ENCODE measurements at places on chromosomes 1 and 21.

DNA sequence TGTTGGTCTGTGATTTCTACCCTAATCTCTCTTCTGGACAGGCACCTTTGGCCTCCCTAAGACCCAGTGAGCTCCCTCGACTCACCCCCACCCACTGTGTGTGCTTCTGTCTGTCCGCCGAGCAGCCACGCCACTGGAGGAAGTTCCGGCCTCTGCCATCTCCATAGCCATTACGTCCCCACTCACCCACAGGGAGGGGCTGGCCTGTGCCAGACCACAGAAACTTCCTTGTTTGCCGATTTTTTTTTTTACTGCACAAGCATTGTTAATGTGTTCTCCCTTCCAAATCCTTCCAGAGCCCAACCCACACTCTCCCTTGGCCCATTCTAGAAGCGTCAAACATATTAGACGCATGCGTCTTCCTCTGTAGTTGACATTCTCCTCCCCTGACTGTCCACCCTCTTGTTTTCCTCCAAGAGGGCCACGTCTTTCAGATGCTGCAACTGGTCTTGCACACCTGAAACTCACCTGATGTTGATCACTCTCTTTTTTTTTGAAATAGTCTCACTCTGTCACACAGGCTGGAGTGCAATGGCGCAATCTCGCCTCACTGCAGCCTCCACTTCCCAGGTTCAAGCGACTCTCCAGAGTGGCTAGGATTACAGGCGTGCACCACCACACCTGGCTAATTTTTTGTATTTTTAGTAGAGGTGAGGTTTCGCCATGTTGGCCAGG lies 72.3 kb downstream of the EVA1C start:
- DNase-seq, result no peak
- no peaks in the 10 kb centered on the region for H3K4me1 ChIP-seq
- H3K27me3 ChIP-seq, result no peaks in the 10 kb centered on the region
- peaks cover 15% of the 10 kb centered on the region for H3K36me3 ChIP-seq
- H3K4me3 ChIP-seq, result no peak overlapping the region
- H3K27ac ChIP-seq, result no peak overlapping the region

GRCh38 chr1:154328318-154329151 lies 3.2 kb downstream of the ATP8B2 start:
- peak overlapping the region; percentile 80 for H3K4me3 ChIP-seq
- H3K27me3 ChIP-seq, result no peaks in the 10 kb centered on the region
- peaks cover 15% of the 10 kb centered on the region for H3K36me3 ChIP-seq
- peaks cover 44% of the 10 kb centered on the region for H3K4me1 ChIP-seq
- H3K27ac ChIP-seq, result peak overlapping the region; percentile 92

- no peak for DNase-seq
- no peak overlapping the region for H3K4me3 ChIP-seq
- no peaks in the 10 kb centered on the region for H3K36me3 ChIP-seq
- peaks cover 12% of the 10 kb centered on the region for H3K4me1 ChIP-seq
- no peaks in the 10 kb centered on the region for H3K27me3 ChIP-seq
Observed at GRCh38 chr1:78830321-78830720, 176.2 kb downstream of the ADGRL4 start.

DNA sequence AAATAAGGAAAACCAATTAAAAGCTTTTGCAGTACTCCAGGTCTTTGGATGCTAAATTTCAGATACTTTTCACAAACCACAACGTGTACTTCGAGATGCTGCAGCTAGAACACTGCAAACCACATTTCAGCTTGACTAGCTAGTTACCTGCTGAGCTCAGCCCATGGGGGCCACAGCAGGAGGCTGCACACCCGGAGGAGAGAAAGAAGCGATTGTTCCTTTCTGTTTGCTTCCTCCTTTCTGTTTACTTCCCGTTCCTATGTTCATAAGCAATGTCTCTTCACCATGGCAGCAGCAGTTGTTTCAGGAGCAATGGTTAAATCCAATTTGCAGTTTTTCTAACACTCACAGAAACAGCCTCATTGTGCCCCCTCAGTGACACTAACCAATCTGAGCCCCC lies 225.6 kb upstream of the FGGY start:
- peak overlapping the region; percentile 80 for H3K27ac ChIP-seq
- H3K4me3 ChIP-seq, result peak overlapping the region; percentile 3
- H3K27me3 ChIP-seq, result no peaks in the 10 kb centered on the region
- H3K36me3 ChIP-seq, result peaks cover 3% of the 10 kb centered on the region
- DNase-seq, result no peak

DNA sequence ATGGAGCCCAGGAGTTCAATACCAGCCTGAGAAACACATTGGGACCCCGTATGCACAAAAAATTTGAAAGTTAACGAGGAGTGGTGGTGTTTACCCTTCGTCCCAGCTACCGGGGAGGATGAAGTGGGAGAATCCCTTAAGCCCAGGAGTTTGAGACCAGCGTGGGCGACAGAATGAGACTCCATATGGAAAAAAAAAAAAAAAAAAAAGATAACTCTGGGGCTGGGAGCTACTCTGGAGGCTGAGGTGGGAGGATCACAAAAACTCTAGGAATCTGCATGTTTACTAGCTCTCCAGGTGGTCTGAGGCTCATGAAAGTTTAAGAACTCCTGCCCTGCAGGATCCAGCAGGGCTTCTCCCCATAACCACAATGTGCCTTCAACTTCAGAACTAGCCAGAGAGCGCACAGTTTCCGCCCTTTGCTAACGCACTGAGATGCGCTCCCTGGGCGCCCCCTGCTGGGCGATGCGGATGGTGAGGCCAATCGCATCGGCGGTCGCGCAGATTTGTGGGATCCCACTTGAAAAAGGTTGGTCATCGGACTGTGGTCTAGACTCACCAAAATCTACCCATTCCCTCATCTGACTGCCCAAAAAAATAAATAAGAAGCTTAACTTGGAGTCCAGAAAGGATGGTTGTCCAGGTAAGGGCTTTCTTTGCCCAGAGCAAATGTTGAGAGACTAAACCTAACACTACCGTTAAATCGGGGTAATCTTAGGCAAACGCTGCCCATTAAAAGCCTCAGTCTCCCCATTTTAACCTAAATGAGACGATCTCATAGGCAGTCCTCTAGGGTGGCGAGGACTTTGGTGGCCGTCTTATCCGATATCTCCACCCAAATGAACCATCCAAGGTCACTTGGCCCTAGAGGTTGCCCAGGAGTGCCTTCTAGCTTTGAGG lies 8.8 kb downstream of the ZNF683 start:
- no peaks in the 10 kb centered on the region for H3K36me3 ChIP-seq
- no peak overlapping the region for H3K27ac ChIP-seq
- H3K27me3 ChIP-seq, result peaks cover 16% of the 10 kb centered on the region
- H3K4me1 ChIP-seq, result peaks cover 27% of the 10 kb centered on the region
- peak; percentile 84 for DNase-seq
- no peak overlapping the region for H3K4me3 ChIP-seq

DNA sequence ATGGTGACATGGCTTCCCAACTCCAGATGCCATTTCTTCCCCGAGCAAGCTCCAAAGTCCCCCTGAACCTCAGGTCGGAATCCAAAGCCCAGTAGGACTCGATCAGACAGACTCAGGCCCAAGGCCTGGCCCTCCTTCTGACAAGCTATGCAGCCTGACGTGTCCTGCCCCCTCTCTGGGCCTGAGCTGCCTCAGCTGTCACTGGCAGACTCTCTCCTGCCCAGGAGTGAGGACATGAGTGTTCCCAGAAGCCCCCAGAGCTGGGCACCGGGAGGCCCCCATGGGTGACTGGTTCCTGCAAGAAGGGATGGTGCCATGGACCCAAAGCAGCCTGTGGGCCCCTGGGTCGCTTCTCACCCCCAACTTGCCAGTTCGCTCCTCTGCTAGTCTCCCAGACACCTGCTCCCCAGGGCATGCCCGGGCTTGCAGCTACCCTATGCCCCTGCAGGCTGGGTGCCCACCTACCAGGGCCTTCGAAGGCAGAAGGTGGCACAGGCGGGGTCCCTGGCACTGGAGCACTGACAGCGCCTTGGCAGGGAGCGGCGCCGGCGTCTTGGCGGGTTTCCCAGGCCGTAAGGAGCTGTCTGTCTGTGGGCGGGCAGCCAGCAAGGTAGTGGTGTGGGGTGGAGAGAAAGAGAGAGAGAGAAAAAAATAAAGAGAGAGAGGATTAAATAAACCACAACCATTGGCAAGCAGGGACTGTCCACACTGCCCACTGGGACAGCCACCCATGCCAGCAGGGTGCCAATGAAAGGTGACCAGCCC lies 2.3 kb downstream of the EDN2 start:
- H3K27ac ChIP-seq, result no peak overlapping the region
- DNase-seq, result no peak
- no peak overlapping the region for H3K4me3 ChIP-seq
- H3K4me1 ChIP-seq, result peaks cover 6% of the 10 kb centered on the region
- peaks cover 14% of the 10 kb centered on the region for H3K27me3 ChIP-seq

DNA sequence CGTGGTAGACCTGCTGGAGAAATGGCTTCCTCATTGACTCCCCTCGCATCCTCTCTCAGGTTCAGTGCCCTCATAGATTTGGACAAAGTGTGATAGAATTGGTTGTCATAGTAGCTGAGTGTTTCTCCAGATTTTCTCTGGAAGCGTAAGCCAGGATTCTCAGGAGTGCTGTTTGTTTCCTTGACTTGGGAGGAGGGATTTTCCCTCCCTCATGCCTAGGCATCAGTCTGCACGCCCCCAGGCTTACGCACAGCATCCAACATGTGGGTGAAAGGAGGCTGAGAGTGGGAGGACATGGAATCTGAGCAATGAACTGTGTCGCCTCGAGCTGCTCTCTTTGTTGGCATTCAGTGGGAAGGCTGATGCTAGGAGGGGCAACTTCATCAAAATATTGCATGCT lies 503.5 kb downstream of the LTN1 start:
- no peaks in the 10 kb centered on the region for H3K27me3 ChIP-seq
- no peak overlapping the region for H3K4me3 ChIP-seq
- no peak overlapping the region for H3K27ac ChIP-seq
- H3K36me3 ChIP-seq, result no peaks in the 10 kb centered on the region

DNA sequence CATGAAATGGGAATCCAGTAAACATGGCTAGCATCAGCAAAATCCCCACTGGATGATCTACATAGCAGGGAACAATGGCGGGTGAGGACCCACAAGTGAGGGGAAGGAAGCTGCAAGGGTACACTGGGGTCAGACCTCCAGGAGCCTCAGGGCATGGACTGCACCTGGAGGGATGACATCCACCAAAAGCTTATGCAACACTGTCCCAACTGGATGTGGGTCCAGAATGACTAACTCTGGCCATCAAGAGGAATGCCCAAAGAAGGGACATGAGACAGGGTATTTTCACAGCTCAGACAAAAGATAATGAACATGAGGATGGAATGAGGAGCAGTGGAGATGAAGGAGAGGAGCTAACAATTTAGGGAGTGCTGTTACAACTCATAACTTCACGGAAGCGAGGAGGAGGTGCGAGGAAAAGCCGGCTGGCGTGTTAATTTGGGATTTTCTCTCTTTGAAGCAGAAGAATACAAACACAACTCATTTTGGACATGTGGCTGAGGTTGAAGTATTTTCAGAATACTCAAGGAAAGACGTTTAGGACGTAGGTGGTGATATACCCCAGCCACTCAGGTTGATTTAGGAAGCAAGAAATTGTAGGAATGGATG lies 5.7 kb downstream of the HLCS start:
- peaks cover 13% of the 10 kb centered on the region for H3K4me1 ChIP-seq
- H3K4me3 ChIP-seq, result no peak overlapping the region
- H3K36me3 ChIP-seq, result peaks cover 19% of the 10 kb centered on the region
- DNase-seq, result no peak
- H3K27me3 ChIP-seq, result no peaks in the 10 kb centered on the region
- H3K27ac ChIP-seq, result no peak overlapping the region

Data from activated naive CD8-positive, alpha-beta T cell treated with anti-CD3 and anti-CD28 coated beads for 36 hours (primary cell).